Right renal pelvis (tissue), 4 donors: ENCODE measurements at places on chromosomes 11 and 22.

- DNase-seq, result no peak
Measured at GRCh38 chr11:102810950-102811660, 13.1 kb upstream of the MMP1 start.

- no peak for DNase-seq
Measured at GRCh38 chr11:16572945-16573344, 165.5 kb upstream of the C11orf58 start.

GRCh38 chr11:64231546-64231945 is 1.2 kb downstream of the DNAJC4 start:
- no peak for DNase-seq

- DNase-seq, result no peak
Measured at GRCh38 chr22:44357966-44358465, 45.3 kb upstream of the SHISAL1 start.

DNA sequence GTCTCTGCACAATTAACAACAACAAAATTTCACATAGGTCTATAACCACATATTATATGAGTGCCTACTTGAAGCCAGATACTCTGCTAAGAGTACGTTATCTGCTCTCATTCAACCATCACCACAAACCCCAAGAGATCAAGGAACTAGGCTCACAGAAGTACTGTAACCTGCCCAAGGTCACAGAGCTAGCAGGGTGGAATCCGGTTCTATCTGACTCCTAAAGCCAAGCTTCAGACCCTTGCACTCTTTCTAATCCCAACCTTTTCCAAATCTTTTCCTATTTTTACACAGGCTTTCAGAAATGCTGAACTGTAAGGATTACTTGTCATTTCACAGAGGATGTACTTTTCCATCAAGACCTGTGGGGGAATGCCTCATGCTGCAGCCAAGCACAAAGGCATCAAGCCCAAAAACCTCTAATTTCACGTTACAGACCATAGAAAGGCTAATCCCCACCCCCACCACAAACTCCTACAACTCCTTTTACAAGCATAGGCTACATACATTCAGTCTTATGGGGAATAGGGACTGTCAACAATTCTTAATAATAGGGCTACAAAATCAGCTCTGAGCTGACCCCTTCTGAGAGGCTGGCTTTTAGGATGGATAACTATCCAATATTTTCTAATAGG is 927 bp downstream of the PRCP start:
- DNase-seq, result no peak

- DNase-seq, result no peak
Measured at GRCh38 chr22:31281733-31282132, 10.6 kb downstream of the PIK3IP1 start.

- DNase-seq, result no peak
Measured at GRCh38 chr11:92735039-92735438, 234.4 kb upstream of the MTNR1B start.

DNA sequence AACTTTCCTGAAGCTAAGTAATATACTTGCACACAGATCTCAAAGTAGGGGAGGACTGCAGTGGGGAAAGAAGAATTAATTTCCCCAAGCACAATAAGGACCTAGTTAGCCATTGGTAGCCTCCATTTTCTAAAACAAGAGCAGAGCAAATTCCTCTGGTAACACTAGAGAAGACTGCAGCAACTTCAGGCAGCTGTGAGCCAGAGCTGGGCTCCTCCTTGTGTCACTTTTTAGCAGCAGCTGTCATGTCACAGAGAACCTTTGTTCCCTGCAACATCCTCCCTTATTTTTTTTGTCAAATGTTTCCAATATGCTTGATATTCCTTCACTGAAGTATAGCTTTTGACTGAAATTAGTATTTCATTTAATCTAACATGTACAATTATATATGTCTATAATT is 54.4 kb downstream of the RRAS2 start:
- no peak for DNase-seq

DNA sequence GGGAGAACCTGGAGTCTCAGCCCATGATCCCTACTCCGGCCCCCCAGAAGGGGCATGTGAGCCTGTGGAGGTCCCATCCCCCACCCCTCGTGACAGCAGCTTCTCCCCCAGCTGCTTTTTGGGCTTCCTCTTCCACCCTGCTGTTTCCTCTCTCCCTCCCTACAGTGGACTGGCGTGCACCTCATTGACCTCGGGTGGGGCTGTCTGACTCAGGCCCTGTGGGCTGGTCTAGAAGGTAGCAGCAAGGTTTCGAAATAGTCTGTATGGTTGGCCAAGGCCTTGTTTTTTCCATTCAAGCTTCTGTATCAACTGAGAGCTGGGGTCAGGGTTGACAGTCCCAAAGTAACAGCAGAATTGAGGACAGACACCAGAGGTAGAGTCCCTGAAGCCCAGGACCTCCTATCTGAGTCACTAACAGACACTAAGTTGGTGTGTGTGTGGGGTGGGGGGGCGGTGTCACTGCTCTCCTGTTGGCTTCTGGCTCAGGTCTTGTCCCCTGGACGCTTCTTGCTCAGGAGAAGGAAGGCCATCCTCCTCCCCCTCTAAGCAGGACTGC is 7.7 kb downstream of the SLC37A2 start:
- no peak for DNase-seq

GRCh38 chr11:115357066-115357465 is 147.1 kb downstream of the CADM1 start:
- DNase-seq, result no peak

DNA sequence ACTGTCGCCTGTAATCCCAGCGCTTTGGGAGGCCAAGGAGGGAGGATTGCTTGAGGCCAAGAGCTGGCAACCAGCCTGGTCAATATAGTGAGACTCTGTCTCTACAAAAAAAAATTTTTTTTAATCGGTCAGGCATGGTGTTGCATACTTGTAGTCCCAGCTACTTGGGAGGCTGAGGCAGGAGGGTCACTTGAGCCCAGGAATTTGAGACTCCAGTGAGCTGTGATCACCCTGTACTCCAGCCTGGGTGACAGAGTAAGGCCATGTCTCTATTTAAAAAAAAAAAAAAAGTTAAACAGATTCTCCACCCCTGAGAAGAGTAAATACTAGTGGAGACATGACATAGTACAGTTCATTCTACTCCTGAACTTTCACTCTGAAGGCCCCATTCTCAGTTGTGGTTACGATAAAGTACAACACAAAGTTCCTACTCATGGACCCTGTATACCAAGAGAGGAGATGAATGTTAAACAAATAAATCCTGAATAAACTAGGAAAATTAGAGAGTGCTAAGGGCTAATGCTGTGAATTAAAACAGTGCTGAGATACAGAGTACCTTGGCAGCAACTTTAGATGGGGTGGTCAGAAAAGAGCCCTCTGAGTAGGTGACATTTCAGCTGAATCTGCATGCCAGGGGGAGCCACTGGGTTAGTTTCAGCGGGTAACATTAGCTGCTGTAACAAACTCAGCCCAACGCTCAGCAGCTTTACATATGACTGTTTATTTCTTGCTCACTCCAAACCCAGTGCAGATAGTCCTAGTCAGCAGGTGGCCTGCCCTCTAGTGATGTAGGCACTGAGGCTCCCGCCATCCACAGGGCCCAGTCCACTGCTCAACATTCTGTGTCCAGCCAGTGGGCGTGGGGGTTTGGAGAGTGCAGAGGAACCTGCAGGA is 75.1 kb downstream of the DBX1 start:
- DNase-seq, result no peak

GRCh38 chr11:74702383-74703007 is 28.7 kb downstream of the CHRDL2 start:
- DNase-seq, result no peak

DNA sequence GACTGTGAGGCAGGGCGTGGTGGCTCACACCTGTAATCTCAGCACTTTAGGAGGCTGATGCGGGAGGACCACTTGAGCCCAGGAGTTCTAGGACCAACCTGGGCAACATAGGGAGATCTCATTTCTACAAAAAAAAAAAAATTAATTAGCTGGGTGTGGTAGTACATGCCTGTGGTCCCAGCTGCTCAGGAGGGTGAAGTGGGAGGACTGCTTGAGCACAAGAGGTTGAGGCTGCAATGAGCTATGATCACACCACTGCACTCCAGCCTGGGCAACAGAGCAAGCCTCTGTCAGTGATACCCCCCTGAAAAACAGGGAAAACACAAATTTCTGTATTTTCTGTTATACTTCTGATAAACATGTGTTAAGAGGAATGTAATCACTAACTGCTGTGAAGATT is 57.8 kb upstream of the ARHGAP32 start:
- no peak for DNase-seq

DNA sequence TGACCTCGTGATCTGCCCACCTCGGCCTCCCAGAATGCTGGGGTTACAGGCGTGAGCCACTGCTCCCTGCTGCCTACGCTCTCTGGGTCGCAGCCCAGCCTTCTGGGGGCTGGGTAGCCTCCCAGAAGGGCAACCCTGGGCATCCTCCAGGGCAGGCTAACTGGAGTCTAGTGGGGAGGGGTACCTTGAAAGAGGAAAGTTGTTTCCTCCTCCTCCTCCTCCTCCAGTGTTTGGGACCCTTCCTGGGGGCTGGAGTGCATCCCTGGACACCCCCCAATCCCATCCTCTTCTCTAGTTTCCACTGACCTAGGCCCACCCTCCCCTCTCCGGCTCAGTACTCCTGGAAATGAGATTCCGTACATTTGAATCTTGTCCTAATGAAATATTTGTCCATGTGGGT is 1.3 kb downstream of the PNPLA3 start:
- DNase-seq, result no peak

GRCh38 chr11:27839226-27839913 is 139.1 kb upstream of the BDNF start:
- DNase-seq, result no peak

GRCh38 chr11:4523666-4524065 is 21.3 kb upstream of the OR52M1 start:
- no peak for DNase-seq

DNA sequence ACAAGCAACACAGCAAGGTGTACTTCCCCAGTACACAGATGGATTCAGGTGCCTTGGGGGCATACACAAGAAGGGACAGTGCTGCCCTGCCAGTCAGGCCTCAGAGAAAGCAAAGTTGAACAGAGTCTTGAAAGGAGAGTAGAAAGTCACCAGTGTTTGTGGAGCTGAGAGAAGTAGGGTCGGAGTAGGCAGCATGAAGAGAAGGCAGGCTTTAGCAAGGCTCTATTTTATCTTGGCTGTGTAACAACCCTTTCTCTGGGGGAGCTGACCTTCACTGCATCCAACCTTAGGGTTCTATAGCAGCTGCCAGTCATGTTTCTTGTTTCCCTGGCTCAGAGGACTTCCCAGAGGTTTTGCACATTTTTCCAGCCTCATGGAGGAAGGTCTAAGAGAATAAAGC is 77.4 kb upstream of the BLID start:
- DNase-seq, result no peak

DNA sequence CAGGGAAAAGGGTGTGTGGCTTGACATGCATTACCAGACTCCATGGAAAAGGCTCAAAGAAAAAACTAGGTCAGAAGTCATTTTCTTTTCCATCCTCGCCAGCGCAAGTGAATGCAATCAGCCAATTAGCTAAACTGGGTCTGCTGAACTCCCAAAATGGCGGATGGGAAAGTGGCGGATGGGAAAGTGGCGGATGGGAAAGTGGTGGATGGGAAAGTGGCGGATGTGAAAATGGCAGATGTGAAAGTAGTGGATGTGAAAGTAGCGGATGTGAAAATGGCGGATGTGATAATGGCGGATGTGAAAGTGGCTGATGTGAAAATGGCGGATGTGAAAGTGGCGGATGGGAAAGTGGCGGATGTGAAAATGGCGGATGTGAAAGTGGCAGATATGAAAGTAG is 158.4 kb downstream of the CEP164 start:
- DNase-seq, result no peak

- DNase-seq, result no peak
Measured at GRCh38 chr22:20191000-20191515, 40.2 kb upstream of the CCDC188 start.

GRCh38 chr22:38733329-38733723 is 22.5 kb downstream of the SUN2 start:
- DNase-seq, result no peak

- DNase-seq, result no peak
Measured at GRCh38 chr11:60889869-60890311, 16.5 kb downstream of the PRPF19 start.

DNA sequence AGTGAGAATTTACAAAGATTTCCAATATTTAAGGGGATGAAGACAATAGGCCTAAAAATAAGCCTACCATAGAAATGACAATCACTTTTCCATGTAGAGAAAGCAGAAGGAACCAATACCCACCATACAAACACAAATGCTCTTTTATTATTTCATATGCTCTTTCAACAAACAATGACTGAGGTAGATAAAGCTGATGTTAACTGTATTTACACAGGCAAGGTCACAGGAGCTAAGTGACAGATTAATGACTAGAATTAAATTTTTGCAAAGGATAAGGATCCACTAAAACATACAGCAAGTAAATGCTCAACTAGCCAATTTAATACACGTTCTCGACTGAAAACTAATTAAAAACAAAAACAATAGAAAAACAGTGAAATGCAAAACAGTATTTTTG is 34.2 kb downstream of the PICALM start:
- DNase-seq, result no peak

DNA sequence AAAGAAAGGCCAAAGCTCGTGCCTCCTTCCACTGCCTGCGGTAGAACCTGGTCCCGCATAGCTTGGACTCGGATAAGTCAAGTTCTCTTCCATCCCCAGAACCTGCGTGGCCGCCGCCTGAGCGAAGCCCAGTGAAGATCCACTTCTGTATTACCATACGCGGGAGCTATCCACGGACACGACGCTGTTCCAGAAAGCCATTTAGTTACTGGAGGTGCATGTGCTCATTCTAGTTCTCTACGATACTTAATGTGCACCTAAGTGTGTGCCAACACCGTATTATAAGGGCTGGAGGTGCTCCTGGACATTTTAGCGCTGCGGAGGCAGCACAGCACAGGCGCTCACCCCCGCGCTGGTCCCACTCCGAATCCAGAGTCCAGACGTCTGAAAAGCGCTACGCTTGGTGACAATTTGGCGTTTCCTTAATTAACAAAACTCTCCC is 1.4 kb downstream of the WT1 start:
- DNase-seq, result no peak

GRCh38 chr22:40534379-40535188 is 101.9 kb downstream of the MRTFA start:
- DNase-seq, result no peak

GRCh38 chr11:111555255-111555654 is 14.7 kb downstream of the LAYN start:
- no peak for DNase-seq

DNA sequence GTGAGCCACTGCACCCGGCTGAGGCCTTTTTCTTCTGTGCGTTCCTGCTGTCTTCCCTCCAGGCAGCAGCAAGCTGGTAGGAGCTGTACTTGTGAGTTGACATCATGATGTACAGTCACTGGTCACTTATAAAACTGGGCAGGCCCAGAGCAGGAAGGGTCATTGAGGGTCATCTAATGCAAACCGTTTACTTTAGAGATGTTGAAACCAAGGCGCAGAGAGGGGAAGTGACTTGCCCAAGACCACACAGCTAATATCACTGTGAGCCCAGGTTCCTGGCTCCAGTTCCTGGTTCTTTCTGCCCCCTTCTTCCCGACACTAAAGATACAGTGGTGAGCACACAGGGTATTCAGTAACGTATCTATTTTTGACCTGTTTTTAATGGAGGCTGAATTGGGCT is 27.3 kb downstream of the PTPRJ start:
- DNase-seq, result no peak

DNA sequence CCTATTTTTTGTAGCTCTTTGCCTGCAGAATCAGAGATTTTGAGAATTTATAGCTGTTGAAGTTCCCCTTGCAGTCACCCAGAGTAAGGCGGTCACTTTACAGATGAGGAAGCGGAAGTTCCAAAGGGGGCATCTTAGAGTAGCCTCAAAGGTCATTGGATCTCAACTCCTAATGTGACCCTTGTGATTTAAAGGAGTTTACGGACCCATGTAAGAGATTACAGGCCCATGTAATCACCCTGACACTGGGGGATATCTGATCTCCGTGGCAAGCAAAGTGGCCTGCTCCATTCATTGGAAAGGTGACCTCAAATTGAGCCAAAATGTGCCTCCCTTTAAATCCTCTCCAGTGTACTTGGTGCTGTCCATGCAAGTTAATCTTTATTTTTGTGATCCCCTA is 15.7 kb downstream of the P2RX3 start:
- DNase-seq, result no peak
